Activated CD4-positive, alpha-beta memory T cell treated with anti-CD3 and anti-CD28 coated beads for 36 hours (primary cell): ENCODE measurements at places on chromosomes 13 and 19. TPM values are rescaled to one million over a fixed set of nuclear protein-coding genes. Genes with fewer than 3 reads are reported as not detected.
A peak's percentile ranks its signal among the peaks of the same experiment; 100 is the strongest.

The CABP5 gene
- not detected for total RNA-seq

The KLK10 gene
- not detected for total RNA-seq

GRCh38 chr13:19093369-19093768 is 88.3 kb downstream of the TUBA3C start:
- no peaks in the 10 kb centered on the region for H3K36me3 ChIP-seq
- H3K4me1 ChIP-seq = no peaks in the 10 kb centered on the region
- H3K27me3 ChIP-seq = no peaks in the 10 kb centered on the region
- H3K27ac ChIP-seq = no peak overlapping the region

DNA sequence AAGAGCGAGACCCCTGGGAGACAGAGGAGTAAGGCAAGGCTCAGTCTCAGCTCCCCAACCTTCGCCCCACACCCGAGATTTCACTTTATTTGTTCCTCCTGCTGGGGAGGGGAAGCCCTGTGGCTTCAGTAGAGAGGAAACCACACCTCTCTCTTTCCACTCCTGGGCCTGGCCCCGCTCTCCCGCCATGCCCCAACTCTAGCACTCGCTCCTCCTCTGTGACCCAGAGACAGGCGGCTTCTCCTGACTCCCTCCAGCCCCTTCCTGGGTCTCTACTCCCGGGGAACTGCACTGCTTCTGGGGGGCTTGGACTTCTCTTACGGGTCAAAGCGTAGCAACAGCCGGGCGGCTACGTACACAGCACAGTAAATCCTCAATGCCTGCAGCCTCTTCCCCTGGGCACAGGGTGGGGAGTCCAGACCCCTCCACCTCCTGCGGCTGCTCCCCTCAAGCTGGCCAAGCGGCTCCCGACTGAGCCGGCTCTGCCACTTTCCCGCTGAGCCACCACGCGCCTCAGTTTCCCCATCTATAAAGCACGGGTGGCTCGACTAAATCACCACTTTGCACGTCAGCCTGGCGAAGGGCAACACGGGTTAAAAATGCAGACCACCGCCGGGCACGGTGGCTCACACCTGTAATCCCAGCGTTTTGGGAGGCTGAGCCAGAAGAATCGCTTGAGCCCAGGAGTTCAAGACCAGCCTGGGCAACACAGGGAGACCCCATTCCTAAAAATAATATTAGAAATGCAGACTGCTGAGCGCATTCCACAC is 1.4 kb downstream of the RNF126 start:
- peak overlapping the region; percentile 95 for H3K27ac ChIP-seq
- DNase-seq = peak; percentile 82
- peaks cover 22% of the 10 kb centered on the region for H3K36me3 ChIP-seq
- no peaks in the 10 kb centered on the region for H3K27me3 ChIP-seq

DNA sequence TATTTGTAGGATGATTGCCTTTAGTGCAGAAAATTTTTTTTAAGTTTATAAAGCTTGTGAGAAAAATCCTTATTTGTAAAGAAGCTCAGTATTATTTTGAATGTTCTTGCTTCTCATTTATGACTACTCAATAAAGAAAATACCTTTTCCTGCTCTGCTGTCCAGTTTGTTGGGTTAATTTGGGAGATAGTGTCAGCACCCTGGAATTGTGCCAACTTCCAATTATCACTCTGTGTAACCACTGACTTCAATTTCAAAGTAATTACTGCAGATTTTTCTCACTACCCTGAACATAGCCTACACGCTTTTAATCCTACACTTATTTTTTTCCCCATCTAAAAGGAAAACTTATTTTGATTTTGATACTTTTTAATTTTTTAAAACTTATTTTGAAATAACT is 93.1 kb downstream of the GGACT start:
- H3K4me1 ChIP-seq = no peaks in the 10 kb centered on the region
- H3K36me3 ChIP-seq = peaks cover 1% of the 10 kb centered on the region
- no peak overlapping the region for H3K4me3 ChIP-seq
- DNase-seq = no peak
- peaks cover 1% of the 10 kb centered on the region for H3K27me3 ChIP-seq

- peak overlapping the region; percentile 52 for H3K4me3 ChIP-seq
- peak overlapping the region; percentile 84 for H3K27ac ChIP-seq
- H3K36me3 ChIP-seq = no peaks in the 10 kb centered on the region
- DNase-seq = no peak
Measured at GRCh38 chr13:51823863-51824262, 19.9 kb upstream of the DHRS12 start.

DNA sequence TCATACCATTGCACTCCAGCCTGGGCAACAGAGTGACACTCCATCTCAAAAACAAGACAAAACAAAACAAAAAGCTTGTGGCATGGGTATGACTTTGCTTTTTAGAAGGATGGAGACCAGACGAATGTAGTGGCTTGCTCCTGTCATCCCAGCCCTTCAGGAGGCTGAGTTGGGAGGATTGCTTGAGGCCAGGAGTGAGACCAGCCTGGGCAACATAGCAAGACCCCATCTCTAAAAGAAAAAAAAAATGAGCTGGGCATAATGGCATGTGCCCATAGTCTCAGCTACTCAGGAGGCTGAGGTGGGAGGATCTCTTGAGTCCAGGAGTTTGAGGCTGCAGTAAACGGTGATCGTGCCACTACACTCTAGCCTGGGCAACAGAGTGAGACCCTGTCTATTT is 16.4 kb upstream of the SELENOW start:
- DNase-seq = no peak
- no peak overlapping the region for H3K27ac ChIP-seq
- no peaks in the 10 kb centered on the region for H3K4me1 ChIP-seq

- no peak for DNase-seq
- peaks cover 3% of the 10 kb centered on the region for H3K36me3 ChIP-seq
Measured at GRCh38 chr13:46050771-46051170, 1.8 kb downstream of the ZC3H13 start.

- no peaks in the 10 kb centered on the region for H3K36me3 ChIP-seq
- no peak overlapping the region for H3K4me3 ChIP-seq
- no peak for DNase-seq
- H3K27ac ChIP-seq = no peak overlapping the region
- no peaks in the 10 kb centered on the region for H3K4me1 ChIP-seq
Measured at GRCh38 chr13:30480292-30480950, 14.7 kb upstream of the HMGB1 start.

GRCh38 chr13:20173116-20173746 is 12.4 kb upstream of the GJA3 start:
- peaks cover 29% of the 10 kb centered on the region for H3K4me1 ChIP-seq
- peaks cover 67% of the 10 kb centered on the region for H3K27me3 ChIP-seq
- no peaks in the 10 kb centered on the region for H3K36me3 ChIP-seq
- H3K4me3 ChIP-seq = no peak overlapping the region
- H3K27ac ChIP-seq = peak overlapping the region; percentile 14
- DNase-seq = peak; percentile 48
